ENCODE measurements at places on chromosomes 12 and 14.

GRCh38 chr14:71116568-71117122 lies 209.4 kb downstream of the PCNX1 start:
- DNase-seq, result no peak

- DNase-seq, result no peak
Measured at GRCh38 chr12:131074221-131075083, 120.7 kb downstream of the ADGRD1 start.

- DNase-seq, result no peak
Measured at GRCh38 chr12:31219521-31219920, 106.4 kb downstream of the SINHCAF start.

DNA sequence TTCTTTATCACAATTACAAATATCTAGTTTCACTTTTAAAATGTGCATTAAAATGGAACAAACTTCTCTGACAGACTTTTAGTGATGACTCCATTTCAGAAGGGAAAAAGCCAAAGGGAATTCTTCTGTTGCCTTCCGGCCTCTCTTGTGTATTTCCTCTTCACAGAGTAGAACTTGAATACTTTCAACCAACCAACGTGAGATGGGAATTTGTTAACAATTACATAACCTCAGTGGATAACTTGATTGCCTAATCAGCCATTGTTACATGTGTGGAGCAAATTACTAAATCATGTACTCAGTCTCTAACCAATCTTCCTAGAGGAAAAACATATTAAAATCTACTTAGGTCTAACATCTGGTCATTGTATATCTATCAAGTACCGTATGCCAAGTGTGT lies 291.1 kb downstream of the SYT1 start:
- DNase-seq, result peak; percentile 6

DNA sequence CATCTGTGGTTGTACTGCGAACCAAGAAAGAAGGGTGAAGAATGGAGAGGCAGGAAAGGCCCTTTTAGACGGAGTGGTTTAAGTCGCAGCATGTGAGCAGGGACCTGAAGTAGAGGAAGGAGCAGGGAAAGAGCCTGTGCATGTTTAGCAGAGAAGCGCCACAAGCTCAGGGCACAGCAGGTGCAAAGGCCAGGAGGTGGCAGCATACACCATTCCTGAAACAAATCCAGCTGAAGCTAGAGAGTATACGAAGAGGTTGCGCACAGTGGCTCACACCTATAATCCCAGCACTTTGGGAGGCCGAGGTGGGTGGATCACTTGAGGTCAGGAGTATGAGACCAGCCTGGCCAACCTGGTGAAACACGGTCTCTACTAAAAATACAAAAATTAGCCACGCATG lies 49.9 kb downstream of the HELB start:
- peak; percentile 25 for DNase-seq
